MCF 10A (cell line): ENCODE measurements at places on chromosomes 2 and 18.

DNA sequence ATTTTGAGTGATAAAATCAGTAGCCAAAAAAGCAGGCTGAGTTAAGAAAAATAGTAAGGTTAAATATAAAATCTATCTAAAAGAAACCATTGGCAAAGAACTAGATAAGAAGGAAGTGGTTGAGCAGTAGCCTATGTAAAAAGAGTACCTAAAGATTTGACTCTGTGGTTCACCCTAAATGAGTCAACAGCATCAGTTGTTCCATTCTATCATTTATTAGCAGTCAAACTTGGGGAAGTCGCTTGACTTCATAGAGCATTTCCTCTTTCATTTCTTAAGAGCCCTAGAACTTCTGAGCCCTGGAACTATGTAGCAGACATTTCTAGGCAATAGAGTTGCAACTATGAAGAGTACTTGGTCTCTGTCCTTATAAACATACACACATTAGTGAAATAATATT, 381.7 kb downstream of the NUP35 start:
- no peaks in the 10 kb centered on the region for H3K27me3 ChIP-seq
- H3K27ac ChIP-seq: no peak overlapping the region
- H3K4me1 ChIP-seq: peaks cover 15% of the 10 kb centered on the region
- H3K4me3 ChIP-seq: no peak overlapping the region
- H3K36me3 ChIP-seq: no peaks in the 10 kb centered on the region
- DNase-seq: no peak

DNA sequence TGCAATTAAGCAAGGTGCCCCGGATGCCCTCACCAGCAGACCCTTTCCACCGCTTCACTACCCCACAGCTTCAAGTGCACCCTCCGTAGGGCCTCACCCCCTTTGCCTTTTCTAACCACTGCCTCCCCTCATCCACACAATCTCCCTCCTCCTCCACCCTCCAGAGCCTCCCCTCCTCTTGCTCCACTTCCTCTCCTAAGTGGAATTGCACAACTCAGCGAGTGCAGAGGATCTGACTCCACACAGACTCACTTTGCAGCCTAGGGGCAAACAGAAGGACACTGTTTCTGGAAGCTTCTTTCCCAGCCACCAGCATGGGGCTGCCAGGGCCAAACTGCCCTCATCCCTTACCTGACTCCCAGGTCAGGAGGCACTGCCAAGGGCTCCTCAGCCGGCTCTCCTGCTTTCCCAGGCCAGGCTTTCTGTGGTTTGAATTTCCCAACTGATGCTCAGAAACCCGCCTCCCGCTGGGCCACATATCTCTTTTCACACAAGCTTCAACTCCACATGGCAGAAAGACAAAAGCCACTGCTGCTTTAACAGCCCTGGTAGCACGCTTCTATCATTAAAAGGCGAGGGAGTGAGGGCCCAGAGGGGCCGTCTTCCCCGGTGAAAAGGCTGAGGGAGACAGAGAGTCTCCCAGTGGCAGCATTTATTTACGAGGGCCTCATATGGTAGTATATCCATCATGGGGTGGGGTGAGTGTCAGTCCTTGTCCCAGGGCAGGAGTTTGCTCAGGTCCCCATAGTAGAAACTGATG, 74.7 kb upstream of the MGAT4A start:
- H3K27me3 ChIP-seq: no peaks in the 10 kb centered on the region
- peaks cover 21% of the 10 kb centered on the region for H3K36me3 ChIP-seq
- peaks cover 40% of the 10 kb centered on the region for H3K4me1 ChIP-seq
- DNase-seq: peak; percentile 97
- peak overlapping the region; percentile 40 for H3K4me3 ChIP-seq

DNA sequence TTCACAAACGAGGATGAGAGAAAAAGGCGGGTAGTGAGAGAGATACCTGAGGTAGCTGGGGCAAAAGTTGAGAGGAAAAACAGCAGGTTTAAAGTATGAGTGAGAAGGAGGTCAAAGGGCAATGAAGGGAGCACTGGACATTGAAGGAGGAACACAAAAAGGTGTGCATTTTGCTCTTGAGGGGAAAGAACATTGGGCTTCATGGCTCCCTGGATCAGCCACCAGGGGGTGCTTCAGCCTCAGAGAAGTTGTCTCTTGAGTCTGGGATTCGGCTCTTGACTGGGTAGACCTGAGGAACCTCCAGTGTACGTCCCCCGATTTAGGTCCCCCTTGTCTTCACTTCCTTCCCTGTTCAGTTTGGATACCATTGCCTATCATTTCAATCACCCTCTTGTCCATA, 128.5 kb downstream of the RAPGEF4 start:
- no peak overlapping the region for H3K4me3 ChIP-seq
- H3K4me1 ChIP-seq: no peaks in the 10 kb centered on the region
- H3K27me3 ChIP-seq: peaks cover 10% of the 10 kb centered on the region
- peak; percentile 72 for DNase-seq
- no peak overlapping the region for H3K27ac ChIP-seq
- no peaks in the 10 kb centered on the region for H3K36me3 ChIP-seq

- H3K27me3 ChIP-seq: no peaks in the 10 kb centered on the region
- H3K36me3 ChIP-seq: no peaks in the 10 kb centered on the region
- H3K4me1 ChIP-seq: no peaks in the 10 kb centered on the region
- DNase-seq: no peak
- no peak overlapping the region for H3K4me3 ChIP-seq
Observed at GRCh38 chr2:156023229-156023869, 309.2 kb downstream of the NR4A2 start.

- H3K36me3 ChIP-seq: no peaks in the 10 kb centered on the region
- peak; percentile 45 for DNase-seq
- peaks cover 62% of the 10 kb centered on the region for H3K27me3 ChIP-seq
- H3K4me3 ChIP-seq: no peak overlapping the region
- H3K4me1 ChIP-seq: peaks cover 7% of the 10 kb centered on the region
Observed at GRCh38 chr2:235378246-235378645, 115.6 kb upstream of the AGAP1 start.

GRCh38 chr18:34767601-34768027, 57.5 kb downstream of the DTNA start:
- H3K4me1 ChIP-seq: no peaks in the 10 kb centered on the region
- no peaks in the 10 kb centered on the region for H3K36me3 ChIP-seq
- H3K4me3 ChIP-seq: no peak overlapping the region
- H3K27ac ChIP-seq: no peak overlapping the region

- peaks cover 7% of the 10 kb centered on the region for H3K4me1 ChIP-seq
- no peak overlapping the region for H3K27ac ChIP-seq
- no peaks in the 10 kb centered on the region for H3K36me3 ChIP-seq
- H3K4me3 ChIP-seq: no peak overlapping the region
- DNase-seq: peak; percentile 67
Observed at GRCh38 chr2:228681426-228681825, 499.9 kb upstream of the SPHKAP start.

DNA sequence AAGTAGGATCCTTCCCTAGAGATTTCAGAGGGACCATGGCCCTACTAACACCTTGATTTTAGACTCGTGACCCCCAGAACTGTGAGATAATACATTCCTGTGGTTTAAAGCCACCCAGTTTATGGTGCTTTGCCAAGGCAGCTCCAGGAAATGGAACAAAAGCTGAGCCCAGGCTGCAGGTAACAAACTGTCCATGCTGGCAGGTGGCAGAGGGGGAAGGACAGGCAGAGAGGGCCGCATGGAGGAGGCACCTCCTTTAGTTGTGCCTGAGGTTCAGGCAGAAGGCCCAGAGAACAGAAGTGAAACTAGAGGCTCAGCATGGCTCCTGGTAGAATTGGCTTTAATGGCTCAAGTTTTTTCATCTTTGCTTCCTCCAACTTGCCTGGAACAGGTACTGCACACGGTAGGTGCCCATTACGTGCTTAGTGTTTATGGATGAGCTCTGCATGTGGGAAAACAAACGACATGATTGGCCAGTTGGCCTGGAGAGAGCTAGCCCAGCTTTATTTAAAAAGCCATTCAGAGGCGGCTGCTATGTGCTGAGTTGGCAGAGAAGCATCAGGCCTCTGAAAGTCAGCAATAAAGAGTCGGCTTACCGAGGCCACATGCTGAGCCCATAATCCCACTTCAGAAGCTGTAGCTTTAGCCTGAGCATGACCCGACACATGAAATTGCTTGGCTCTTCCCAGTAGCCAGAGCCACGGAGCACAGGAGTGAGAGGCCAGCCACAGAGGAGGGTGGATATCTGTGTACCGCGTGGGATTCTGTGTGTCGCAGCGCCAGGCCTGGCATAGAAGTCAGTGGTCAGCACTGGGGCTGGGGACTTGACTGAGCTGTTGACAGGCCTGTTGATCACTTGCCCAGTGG, 36.5 kb downstream of the HS1BP3 start:
- no peak for DNase-seq
- no peaks in the 10 kb centered on the region for H3K36me3 ChIP-seq
- peak overlapping the region; percentile 40 for H3K27ac ChIP-seq
- H3K4me3 ChIP-seq: no peak overlapping the region
- H3K4me1 ChIP-seq: peaks cover 27% of the 10 kb centered on the region

GRCh38 chr2:51717312-51717711, 685.4 kb upstream of the NRXN1 start:
- H3K36me3 ChIP-seq: no peaks in the 10 kb centered on the region
- peak; percentile 76 for DNase-seq
- no peak overlapping the region for H3K4me3 ChIP-seq
- no peak overlapping the region for H3K27ac ChIP-seq
- peaks cover 37% of the 10 kb centered on the region for H3K4me1 ChIP-seq

GRCh38 chr2:79638954-79639353, 126.1 kb downstream of the CTNNA2 start:
- no peaks in the 10 kb centered on the region for H3K36me3 ChIP-seq
- no peak for DNase-seq
- no peaks in the 10 kb centered on the region for H3K27me3 ChIP-seq
- no peaks in the 10 kb centered on the region for H3K4me1 ChIP-seq
- H3K27ac ChIP-seq: no peak overlapping the region

DNA sequence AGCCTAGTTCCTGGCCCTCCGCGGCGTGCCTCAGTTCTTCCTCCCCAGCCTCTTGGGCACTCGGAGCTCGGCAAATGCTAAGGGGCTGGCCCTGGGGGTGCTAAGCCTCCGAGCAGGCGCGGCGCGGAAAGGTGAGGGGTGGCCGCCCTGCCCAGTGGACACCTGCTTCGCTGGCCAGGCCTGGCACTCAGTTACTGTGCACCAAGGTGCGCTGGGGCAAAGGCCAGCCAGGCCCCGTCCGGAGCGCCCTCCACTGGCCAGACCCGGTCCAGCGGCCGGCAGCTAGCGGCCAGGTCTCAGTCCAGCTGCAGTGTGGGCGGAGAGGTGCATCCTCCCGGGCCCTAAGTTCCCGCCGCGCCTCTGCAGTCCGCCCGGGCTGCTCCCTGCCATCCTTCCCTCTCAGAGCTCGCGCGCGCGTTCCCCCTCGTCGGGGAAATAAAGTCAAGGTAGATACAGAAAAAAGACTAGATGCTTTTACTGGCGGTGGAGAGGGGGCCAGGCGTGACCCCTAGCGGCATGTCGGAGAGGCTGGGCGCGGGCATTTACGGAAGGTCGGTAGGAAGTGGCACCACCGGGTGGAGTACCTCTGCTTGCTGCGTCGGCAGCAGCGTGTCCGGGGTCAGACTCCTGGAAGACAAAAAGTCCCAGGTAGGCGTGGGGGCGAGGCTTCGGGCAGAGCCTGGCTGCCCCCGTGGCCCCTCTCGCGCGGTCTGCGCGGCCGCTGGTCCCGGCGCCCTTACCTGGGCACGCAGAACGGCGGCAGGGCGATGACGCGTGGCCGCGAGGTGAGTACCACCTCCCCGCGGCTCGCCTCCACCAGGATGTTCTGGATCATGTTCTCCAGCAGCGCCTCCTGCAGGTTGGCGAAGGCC, 9.4 kb upstream of the CRYBA2 start:
- H3K4me3 ChIP-seq: peak overlapping the region; percentile 16
- H3K27ac ChIP-seq: no peak overlapping the region
- H3K27me3 ChIP-seq: peaks cover 36% of the 10 kb centered on the region

- no peaks in the 10 kb centered on the region for H3K27me3 ChIP-seq
- no peak for DNase-seq
- H3K4me1 ChIP-seq: peaks cover 17% of the 10 kb centered on the region
- H3K4me3 ChIP-seq: no peak overlapping the region
Observed at GRCh38 chr2:26080356-26080755, 46.5 kb downstream of the RAB10 start.

GRCh38 chr2:8247905-8248622, 433.8 kb upstream of the ID2 start:
- H3K36me3 ChIP-seq: no peaks in the 10 kb centered on the region
- no peak for DNase-seq
- H3K4me3 ChIP-seq: no peak overlapping the region
- H3K4me1 ChIP-seq: no peaks in the 10 kb centered on the region
- no peaks in the 10 kb centered on the region for H3K27me3 ChIP-seq

DNA sequence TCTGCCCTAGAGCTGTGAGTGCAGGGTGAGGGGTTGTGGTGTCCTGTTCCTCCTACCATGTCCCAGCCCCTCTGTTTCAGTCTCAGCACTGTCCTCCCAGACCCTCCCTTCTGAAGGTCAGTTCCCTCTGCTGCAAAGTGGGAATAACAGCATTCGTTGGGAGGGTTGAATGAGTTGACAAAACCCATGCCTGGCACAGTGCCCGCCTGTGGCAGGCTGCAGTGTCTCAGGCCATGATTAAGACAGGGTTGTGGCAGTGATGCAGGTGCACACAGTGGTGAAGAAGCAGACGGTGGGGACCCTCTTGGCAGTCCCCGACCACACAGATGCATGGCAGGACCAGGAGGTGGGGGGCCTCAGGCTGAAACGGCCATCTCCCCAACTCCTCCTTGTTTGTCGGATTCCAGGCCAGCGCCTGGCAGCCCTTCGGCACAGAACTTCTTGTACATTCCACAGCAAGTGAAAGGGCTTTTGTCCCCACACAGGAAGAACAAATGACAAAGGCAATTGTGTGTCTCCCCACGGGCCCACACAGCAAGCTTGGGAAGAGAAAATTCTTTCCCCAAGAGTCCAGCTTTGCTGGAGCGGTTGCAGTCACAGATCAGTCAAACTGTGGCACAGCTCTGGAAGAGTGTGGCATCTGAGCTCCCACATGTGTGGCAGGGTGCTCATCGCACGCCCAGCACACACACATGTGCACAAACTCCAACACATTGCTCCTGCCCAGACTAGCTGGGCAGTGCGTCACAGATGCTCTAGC, 92.0 kb upstream of the MSH2 start:
- H3K27ac ChIP-seq: no peak overlapping the region
- peak; percentile 8 for DNase-seq
- H3K36me3 ChIP-seq: no peaks in the 10 kb centered on the region
- H3K4me3 ChIP-seq: no peak overlapping the region
- H3K27me3 ChIP-seq: no peaks in the 10 kb centered on the region

DNA sequence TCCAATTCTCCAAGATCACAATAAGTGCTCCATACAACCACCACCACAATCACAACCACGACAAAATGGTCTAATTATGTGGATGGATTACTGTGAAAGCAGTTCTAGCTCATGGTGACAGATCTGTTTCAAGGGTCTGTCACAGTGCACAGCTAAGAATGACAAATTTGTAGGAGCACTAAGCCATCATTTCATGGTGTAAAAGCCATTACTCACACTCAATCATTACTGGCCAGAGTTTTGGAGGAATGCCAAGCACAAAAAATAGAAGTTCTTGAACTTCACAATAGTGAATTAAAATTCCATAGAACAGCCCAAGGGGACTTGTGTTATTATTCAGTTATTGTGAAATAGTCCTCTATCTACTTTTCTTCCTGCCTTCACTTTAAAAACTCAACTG, 2.3 kb downstream of the CPS1 start:
- H3K4me1 ChIP-seq: peaks cover 5% of the 10 kb centered on the region
- peak; percentile 49 for DNase-seq
- no peaks in the 10 kb centered on the region for H3K27me3 ChIP-seq
- no peaks in the 10 kb centered on the region for H3K36me3 ChIP-seq
- H3K4me3 ChIP-seq: no peak overlapping the region

GRCh38 chr2:121999264-121999663, 243.8 kb downstream of the TSN start:
- DNase-seq: peak; percentile 36
- no peaks in the 10 kb centered on the region for H3K27me3 ChIP-seq
- no peak overlapping the region for H3K4me3 ChIP-seq
